ENCODE measurements at places on chromosomes 6 and 20.

- no peak for DNase-seq
These were observed 72.3 kb downstream of the OR2B2 start for GRCh38 chr6:27839626-27840475.

DNA sequence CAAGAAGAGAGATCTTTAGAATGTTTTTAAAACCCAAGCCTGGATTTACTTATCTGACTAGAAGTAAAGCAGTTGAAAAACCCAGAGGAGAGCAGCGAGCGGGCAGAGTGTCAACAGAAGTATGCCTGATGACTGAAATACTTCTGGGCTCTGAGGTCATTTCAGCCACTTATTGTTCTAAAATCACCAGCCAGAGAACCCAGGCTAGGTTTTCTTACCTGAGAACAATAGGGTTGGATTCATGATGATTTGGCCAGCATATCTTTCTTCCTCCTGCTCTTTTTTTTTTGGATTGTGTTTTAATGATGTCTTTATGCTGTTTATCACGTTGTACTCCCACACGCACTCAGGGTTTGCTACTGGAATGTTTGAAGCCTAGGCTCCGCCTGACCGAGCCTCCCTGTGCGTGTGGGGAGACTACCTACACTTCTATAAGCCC, 63.0 kb upstream of the KIF25 start:
- no peak for DNase-seq

DNA sequence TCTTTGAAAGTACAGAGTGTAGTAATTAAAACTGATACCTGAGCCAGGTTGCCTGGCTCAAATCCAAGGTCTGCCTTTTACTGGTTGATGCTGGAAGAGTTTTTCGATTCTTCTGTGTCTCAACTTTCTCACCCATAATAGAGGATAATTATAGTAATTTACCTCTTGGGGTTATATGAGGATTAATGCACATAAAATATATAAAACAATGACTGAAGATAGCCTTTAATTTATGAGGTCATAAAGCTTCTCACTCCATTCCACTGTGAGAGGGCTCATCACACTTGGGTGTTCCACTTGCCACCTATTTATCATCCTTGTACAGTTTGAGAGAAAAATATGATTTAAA, 10.2 kb downstream of the HLA-DRB5 start:
- DNase-seq: no peak

- no peak for DNase-seq
These were observed 145.4 kb upstream of the CNR1 start for GRCh38 chr6:88311561-88311960.

GRCh38 chr6:8059129-8059528, 5.1 kb downstream of the BLOC1S5 start:
- DNase-seq: no peak

- no peak for DNase-seq
These were observed 2.2 kb downstream of the SNX21 start for GRCh38 chr20:45835825-45836224.

GRCh38 chr6:168615837-168616236, 174.9 kb downstream of the SMOC2 start:
- no peak for DNase-seq

- no peak for DNase-seq
These were observed 18.7 kb downstream of the PTPN1 start for GRCh38 chr20:50528804-50529351.

GRCh38 chr20:24732599-24732998, 216.5 kb upstream of the CST7 start:
- DNase-seq: no peak

GRCh38 chr20:55515832-55516231, 489.5 kb downstream of the CBLN4 start:
- DNase-seq: no peak

- no peak for DNase-seq
These were observed 157.5 kb downstream of the ADGRG6 start for GRCh38 chr6:142459271-142459670.

- no peak for DNase-seq
These were observed 85.5 kb downstream of the RNGTT start for GRCh38 chr6:88877893-88878292.

DNA sequence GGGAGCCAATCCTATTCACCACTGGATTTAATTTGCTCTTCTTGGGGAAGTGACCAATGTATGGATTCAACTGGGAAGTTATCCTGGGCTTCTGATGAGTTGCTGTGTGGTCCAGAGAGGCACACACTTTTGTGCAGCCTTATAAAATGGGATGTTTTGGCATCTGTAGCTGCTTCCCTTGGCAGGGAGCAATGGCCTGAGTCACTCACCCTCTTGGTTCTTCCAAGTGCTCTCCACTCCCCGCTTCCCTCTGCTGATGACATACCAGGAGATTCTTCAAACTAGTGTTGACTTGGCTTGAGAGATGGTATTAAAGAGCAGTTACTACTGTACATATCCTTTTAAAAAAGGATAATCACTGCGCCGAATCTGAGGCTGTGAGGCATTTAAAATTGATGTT, 105.8 kb downstream of the JARID2 start:
- DNase-seq: no peak

DNA sequence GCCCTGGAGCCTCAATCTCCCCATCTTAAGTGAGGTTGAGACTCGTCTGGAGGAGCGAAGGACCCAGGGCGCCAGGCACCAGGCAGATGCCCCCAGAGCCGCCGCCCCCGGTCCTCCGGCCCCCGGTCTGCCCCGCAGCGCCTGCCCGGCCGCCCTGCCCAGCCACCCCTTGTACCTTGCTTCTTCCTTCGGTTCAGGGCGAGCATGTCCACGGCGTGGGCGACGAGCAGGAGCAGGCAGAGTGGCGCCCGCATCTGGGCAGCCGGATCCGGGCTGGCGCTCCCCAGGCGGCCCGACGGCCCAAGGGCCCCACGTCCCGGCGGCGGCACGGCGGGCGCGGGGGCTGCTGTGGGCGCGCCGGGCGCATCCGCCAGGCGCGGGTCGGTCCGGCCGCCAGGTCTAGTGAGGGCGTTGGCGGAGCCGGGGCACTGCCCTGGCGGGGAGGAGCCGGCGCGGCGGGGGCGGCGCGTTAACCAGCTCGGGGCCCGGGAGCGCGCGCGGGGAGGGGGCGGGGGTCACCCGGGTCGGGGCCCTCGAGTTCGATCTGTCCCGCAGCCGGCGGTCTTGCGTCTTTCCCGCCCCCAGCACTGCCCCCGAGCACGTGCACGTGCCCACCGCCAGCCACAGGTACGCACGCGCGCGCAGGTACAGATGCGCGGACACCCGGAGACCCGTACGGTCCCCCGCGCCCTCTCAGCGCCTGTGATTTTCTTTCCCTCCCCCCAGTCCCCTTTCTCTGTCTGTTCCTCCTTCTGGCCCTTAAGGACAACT, at the start of gene RSPO4:
TSS of gene RSPO4 (minus strand) at position 401 of the 771 bp plus-strand sequence. CDS start at position 254, 147 bp downstream.
- DNase-seq: no peak

- no peak for DNase-seq
These were observed 8.8 kb downstream of the GDAP1L1 start for GRCh38 chr20:44255942-44256341.

DNA sequence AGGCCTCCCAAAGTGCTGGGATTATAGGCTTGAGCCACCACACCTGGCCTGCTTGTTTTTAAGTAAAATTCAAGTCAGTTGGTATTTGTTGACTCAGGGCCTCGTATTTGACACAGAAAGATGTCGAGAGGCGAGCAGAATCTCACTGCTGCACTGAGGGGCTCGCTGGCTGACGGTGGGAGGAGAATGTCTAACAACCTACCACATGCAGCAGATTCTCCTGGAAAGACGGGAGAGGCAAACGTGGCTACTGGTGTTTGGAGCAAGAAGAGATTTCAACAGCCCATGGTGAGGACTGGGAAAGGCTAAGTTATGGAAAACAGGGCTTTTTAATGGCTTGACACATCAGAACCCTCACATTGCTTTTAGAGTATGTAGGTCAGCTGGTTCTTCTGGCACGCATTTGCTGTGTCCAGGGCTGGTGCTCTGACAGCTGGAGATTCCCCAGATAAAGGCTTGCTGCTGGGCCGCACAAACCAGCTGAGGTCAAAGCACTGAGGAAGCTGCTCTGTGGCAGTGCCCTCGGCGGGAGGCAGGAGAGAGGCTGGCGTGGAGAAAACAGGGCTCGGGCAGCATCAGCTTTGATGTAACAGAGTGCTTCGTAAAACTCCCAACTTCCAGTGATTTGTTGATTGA, 84.2 kb upstream of the FRMD1 start:
- no peak for DNase-seq
